ENCODE measurements at places on chromosomes 12 and 14.

DNA sequence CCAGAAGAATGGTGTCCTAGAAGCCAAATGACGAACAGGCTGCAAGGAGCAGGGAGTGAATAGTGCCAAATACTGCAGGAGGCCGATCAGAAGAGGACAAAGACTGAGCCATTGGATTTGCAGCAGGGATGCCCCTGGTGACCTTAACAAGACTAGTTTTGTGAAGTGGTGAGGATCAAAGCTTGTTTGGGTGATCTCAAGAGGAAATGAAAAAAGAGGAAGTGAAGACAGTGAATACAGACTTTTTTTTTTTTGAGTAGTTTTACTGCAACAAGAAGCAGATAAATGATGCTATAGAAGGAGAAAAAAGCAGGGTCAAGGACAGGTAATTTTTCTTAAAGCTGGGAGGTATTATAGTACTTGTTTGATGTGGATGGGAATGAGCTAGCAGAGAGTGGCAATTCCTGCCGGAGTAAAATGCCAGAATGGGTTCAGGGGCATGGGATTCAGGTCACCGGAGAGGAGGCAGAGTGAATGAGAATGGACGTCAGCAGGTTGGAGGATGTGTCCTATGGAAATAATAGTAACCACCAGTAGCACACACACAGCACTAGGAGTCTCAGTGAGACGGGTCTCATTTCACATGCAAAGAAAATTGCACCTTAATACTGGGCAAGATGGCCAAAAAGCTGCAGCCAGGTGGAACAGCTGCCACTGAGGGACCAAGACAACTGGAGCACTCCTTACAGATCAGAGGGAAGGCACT, 345.8 kb upstream of the CCDC196 start:
- peak; percentile 38 for DNase-seq

- DNase-seq, result peak; percentile 46
Measured at GRCh38 chr12:70367258-70368141, 1.4 kb downstream of the KCNMB4 start.

- no peak for DNase-seq
Measured at GRCh38 chr12:130549361-130549760, 166.7 kb downstream of the RIMBP2 start.

GRCh38 chr14:39469094-39469710, 37.0 kb upstream of the FBXO33 start:
- DNase-seq, result peak; percentile 53

DNA sequence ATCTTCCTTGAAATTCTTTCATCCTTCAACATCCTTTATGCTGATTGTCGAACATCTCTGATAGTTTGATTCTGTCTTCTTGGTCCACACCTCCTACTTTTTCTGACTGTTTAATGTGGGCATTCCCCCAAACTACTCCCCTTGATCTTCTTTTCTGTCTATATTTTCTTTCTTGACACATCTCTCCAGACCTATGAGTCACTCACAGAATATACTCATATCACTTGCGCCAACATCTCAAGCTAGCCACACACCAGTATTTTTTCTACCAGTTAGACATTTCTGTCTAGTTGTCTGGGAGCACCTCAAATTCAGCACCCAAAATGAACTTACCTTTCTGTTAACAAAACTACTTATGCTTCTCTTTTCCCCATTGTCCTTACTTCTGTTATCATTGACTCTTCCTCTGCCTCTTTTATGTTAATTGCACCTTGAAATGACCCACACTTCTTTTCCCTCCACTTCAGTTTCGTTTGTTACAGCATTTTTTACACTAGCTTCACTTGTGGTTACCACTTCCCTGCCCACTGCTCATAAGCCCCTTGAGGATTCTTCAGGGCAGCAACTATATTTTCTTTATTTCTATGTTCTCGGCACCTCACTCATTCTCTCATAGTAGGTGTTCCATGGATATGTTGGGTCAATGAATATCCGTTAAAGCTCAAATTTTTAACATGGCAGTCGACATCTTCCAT, 33.5 kb downstream of the TSHR start:
- peak; percentile 27 for DNase-seq

GRCh38 chr12:49880756-49881414, 22.8 kb downstream of the FAIM2 start:
- no peak for DNase-seq

- DNase-seq, result no peak
Measured at GRCh38 chr12:4217091-4217490, 56.5 kb upstream of the CCND2 start.

GRCh38 chr12:32312049-32312670, 87.2 kb upstream of the FGD4 start:
- DNase-seq, result peak; percentile 83

DNA sequence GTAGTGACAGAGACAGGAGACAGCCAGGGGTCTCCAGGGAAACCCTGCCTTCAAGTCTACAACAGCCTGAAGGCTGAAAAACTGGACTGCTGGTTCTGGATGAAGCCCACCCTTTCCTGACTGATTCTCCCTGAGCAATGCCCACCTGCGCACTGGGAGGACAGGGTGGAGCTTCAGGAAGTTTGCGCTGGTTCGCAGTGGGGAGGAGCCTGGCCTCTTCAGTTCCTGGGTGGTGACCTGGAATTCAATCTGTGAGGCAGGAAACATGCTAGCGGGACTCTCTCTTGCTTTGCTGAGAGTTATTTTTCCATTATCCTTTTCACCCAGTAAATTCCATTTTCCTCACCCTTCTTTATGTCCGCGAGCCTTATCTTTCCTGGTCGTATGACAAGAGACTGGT, 600.8 kb downstream of the TRHDE start:
- no peak for DNase-seq

GRCh38 chr12:100699209-100699608, 95.4 kb upstream of the ANO4 start:
- peak; percentile 33 for DNase-seq

DNA sequence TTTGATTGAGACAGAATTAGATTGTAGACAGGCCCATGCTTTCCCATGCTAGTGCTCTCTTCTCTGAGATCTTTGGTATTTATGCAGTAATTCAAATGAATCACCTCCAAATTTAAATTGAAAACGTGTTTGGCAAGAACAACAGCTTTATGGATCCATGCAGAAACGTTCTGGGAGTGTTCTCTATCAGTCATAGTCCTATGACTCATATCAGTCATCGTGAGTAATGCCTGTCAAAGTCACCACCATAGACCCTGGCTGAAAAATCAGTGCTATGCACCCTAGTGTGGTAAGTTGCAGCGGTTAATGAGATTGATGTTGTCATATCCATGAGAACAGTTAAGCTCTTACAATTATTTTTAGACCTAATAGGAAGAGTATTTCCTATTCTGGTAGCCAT, 90.1 kb upstream of the FOXG1 start:
- no peak for DNase-seq

GRCh38 chr12:81874586-81874985, 115.4 kb upstream of the PPFIA2 start:
- no peak for DNase-seq

GRCh38 chr12:64609536-64610078, 688 bp upstream of the RASSF3 start:
- peak; percentile 64 for DNase-seq

- DNase-seq, result no peak
Measured at GRCh38 chr12:69875416-69875935, 50.4 kb downstream of the MYRFL start.

DNA sequence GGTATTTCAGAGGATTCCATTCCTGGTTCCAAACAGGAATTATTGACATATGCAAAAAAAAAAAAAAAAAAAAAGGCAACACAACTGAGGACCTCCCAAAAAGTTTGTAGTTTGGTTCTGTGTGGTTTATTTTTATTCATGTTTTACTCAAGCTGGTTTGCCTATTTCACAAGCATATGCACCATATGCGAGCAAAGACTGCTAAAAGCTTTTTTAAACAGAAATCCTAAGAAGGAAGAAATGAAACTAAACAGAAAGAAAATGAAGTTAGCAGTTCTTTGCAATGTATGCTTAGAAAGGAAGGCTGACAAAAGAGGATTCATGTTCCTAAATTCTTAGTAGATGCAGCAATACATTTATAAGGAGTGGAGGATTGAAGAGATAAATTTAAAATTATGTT, 487.6 kb upstream of the FLRT2 start:
- DNase-seq, result no peak

DNA sequence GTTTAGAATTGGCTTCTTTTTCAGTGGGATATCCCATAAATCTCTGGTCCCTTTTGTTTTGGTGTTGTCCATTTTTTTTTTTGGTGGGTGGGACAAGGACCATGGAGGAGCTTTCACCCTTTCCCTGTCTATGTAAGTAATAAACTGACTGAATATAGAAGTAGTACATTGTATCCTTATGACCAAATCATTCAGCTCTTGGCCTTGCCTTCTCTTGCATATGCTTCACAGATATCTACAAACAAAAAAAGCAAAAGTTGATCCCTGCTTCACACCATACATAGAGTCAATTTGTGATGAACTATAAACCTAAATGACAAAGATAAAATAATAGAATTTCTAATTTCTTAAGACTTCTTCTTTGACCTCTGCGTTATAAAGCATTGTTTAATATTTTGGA, 59.8 kb downstream of the SIX1 start:
- no peak for DNase-seq

DNA sequence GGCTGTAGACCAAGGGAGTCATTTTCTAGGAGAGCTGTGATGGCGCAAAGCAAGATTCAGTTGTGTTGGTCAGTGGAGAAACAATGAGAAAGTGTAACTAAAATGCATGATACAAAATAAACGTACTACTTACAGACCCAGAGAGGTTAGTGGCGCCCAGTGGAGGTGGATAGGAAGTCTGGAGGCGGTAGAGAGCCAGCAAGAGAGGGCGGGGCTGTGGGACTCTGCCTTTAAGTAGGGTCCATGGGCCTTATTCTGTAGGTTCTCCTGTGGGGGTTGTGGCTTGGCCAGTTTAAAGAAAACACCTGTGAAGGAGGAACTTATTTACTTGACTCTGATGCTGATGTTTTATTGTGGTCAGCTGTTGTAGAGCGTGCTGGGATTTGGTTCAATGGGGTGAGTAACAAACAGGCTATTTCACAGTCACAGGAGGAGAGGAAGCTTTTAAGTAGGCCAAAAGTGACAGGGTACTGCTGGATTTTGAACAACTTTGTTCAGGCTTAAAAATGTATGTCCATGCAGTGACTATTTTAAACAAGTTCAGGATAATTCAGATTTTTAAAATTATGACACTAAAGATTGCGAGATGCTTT, 1097.7 kb downstream of the TMTC2 start:
- DNase-seq, result no peak

- peak; percentile 79 for DNase-seq
Measured at GRCh38 chr12:117836999-117837736, 131.6 kb downstream of the KSR2 start.

Measured in NAMALWA (cell line).